ENCODE measurements at places on chromosomes 5 and 9.

DNA sequence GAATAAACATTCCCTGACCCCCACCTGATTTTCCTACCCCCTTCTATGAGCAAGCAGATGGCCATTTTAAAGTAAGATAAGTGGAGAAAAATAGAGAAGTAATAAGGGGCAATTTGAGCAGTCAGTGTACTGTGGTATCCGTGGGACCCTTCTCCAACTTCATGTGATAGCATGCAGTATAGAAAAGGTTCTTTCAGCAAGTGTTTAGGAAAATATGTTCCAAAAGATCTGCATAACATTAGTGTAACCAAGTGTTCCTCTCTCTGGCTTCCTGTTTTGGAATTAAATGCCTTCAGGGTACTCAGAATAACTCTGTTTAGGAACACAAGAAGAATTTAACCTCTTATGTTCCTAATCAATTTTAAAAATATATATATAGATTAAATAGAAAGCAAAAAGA is 134.9 kb downstream of the ATG10 start:
- DNase-seq = no peak

GRCh38 chr5:180803181-180804128 is 849 bp upstream of the MGAT1 start:
- DNase-seq = peak; percentile 81

DNA sequence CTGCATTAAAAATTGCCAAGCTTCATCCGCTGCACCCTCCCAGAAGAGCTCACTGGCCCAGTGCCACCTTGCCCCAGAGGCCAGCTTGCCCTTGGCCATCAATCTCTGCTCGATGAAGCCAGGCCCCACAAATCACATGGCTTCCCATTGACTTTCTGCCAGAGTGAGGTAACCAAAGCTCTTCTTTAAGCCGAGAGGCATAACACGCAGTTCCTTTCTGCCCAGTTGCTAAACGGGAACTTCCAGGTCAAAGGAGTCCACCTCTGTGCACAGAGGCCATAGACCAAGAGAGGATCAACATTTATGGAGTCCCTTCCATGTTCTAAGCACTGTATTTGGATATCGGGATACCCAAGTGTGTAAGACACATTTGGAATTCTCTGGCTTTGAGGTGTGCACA is 208.8 kb downstream of the KIF4B start:
- DNase-seq = no peak

GRCh38 chr9:23539311-23539710 is 286.7 kb downstream of the ELAVL2 start:
- no peak for DNase-seq

Data from effector memory CD8-positive, alpha-beta T cell (primary cell).